Activated CD4-positive, alpha-beta T cell treated with anti-CD3 and anti-CD28 coated beads, Interleukin-2, amount 50 U/mL, for 48 hours (primary cell): ENCODE measurements at places on chromosomes 11 and 22.
A peak's percentile ranks its signal among the peaks of the same experiment; 100 is the strongest.

GRCh38 chr11:118211006-118211405, 13.8 kb downstream of the JAML start:
- DNase-seq, result no peak

DNA sequence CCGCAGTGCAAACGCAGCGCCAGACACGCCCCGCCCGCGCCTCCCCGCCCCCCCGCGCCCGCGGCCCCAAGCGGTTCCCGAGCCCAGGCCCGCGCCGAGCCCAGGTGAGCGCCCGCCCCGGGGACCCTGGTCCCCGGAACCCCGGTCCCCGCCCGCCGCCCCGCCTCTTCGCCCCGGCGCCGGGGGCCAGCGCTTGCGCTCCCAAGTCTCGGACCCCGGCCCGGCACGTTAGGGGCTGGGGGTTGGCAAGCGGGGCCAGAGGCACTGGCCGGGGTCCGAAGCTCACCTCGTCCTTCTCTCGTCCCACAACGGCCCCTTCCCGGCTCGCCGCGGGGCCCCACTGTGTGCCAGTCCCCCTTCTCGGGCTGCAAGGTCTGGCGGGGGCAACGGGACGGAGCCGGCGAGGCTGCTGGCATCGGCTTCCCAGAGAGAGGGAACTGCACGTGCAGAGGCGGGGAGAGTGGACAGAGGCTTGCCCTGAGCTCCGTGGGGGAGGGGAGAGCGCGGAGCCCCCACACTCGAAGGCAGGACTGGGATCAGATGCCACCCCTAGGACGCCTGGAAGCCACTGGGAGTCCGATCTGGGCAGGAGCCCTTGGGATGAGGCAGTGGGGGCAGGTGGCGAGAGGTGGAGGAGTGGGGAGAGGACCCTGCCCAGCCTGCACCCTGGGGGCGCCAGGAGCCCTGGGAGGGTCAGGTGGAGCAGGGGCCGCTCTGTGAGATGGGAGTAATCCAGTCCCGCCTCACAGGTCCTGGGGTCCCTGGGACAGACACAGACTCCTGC, 1.8 kb upstream of the AIFM3 start:
- DNase-seq, result no peak

- DNase-seq, result no peak
Measured at GRCh38 chr11:27718863-27719545, 18.7 kb upstream of the BDNF start.

- no peak for DNase-seq
Measured at GRCh38 chr11:6633422-6634408, 14.5 kb upstream of the TPP1 start.

GRCh38 chr11:114801773-114802172, 123.4 kb downstream of the NXPE2 start:
- no peak for DNase-seq

- DNase-seq, result no peak
Measured at GRCh38 chr11:35464308-35464707, 45.0 kb upstream of the SLC1A2 start.

- no peak for DNase-seq
Measured at GRCh38 chr11:96554236-96554820, 164.5 kb downstream of the JRKL start.

DNA sequence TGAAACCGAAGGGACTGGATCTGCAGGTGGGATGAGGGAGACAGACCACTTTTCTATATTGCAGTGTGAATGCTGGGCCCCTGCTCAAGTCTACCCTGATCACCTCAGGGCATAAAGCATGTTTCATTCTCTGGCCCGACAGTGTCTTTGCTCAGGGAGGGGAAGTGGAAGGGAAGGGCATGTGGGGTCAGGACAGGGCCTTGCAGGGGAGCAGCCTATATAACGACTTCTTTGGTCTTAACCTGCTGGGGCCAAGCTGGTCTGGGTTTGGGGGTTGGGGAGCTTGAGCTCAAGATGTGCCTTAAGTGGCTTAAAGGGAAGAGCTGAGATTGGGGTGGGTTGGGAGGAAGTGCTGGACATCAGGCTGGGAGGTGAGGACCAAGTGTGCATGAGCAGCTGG, 86.4 kb downstream of the GDPD4 start:
- DNase-seq, result no peak

DNA sequence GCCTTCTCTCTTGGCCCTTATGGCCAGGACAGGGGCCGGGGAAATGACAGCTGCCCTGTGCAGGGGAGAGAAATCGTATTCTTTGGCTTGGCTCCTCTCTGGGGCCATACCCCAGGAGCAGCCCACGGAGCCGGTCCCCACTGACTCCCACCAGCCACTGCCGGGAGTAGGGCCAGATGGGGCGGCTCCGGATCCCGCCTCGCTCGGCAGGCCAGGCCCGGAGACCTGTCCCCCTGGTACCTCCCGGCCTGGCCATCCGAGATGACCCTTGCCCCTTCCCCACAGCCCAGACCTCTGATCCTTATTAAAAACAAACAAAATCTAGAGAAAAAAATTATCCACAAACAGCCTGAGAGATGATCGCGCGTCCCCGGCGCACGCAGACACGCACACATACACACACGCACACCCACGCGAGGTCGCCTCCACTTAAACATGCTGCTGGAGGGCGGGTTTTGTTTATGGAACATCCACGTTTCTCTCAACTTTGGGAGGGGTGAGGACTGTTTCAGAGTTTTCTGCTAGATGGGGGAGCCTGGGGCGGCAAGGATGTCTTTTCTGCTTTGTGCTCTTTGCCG, 59.1 kb downstream of the IGLL1 start:
- no peak for DNase-seq

GRCh38 chr11:3132831-3133260, 32.3 kb downstream of the OSBPL5 start:
- DNase-seq, result no peak

DNA sequence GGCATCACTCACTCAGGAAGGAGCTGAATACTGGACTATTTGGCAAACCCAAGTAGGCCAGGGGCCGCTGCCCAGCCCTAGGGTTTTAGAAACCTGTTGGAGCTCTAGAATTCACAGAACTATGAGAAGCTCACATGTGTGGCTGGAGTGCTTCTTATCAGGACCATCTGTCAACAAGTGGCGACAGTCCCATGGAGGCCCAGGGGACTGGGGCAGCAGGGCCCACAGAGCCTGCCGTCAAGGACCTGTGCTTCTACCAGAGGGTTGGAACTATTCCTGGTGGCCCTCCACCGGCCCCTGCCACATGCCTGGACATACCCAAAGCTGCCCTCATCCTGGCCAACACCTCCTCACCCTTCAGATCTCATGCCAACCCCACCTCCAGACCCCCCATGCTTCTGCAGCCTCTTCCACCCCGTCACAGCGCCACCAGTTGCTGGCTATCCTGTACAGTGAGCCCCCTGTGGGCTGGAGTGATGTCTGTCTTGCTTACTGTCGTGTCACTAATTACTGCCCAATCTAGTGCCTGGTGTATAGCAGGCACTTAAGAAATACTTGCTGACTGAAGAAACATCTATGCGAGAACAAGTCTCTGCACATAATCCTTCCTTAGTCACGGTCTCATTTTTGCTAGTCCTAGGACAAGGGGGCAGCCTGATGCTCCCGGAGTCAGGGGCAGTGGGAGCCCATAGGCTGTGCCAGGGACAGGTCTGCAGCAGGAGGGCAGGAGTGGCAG, 27.2 kb upstream of the RASL10A start:
- no peak for DNase-seq

GRCh38 chr11:4606231-4607015, 1.6 kb downstream of the TRIM68 start:
- DNase-seq, result no peak

DNA sequence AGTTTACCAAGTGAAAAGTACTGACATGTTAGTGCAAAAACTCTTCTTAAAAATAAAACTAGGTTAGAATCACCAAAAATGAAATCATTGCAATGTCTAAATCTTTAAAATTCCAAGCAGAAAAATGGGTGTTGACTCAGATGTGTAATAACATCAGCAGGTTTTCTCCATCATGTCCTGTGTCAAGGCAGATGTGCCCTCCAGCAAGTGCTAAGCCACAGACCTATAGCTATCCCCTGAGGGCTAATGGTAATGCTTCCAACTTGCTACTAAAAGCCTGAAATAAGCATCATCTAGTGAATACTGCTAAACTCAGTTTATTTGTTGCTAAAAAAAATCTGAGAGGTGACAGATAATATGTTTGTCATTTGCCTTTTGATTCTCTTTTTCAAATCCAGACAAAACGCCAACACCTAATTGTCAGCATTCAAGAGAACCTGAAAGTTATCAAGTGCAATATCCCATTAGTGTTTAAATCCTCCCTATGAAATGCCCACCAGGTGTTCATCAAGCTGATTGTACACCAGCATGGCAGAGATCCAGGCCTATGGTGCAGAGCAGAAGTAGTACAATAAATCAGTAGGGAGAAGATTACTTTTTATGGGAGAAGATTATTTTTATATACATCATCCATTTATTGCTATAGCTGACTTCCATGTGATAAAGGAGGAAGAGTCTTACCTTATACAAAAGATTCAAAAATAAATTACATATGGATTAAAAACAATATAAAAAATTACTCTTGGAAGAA, 55.1 kb upstream of the SYT9 start:
- DNase-seq, result no peak

- no peak for DNase-seq
Measured at GRCh38 chr11:36602135-36602534, 4.1 kb upstream of the RAG2 start.

- DNase-seq, result no peak
Measured at GRCh38 chr22:30305906-30306626, 16.8 kb upstream of the CASTOR1 start.

DNA sequence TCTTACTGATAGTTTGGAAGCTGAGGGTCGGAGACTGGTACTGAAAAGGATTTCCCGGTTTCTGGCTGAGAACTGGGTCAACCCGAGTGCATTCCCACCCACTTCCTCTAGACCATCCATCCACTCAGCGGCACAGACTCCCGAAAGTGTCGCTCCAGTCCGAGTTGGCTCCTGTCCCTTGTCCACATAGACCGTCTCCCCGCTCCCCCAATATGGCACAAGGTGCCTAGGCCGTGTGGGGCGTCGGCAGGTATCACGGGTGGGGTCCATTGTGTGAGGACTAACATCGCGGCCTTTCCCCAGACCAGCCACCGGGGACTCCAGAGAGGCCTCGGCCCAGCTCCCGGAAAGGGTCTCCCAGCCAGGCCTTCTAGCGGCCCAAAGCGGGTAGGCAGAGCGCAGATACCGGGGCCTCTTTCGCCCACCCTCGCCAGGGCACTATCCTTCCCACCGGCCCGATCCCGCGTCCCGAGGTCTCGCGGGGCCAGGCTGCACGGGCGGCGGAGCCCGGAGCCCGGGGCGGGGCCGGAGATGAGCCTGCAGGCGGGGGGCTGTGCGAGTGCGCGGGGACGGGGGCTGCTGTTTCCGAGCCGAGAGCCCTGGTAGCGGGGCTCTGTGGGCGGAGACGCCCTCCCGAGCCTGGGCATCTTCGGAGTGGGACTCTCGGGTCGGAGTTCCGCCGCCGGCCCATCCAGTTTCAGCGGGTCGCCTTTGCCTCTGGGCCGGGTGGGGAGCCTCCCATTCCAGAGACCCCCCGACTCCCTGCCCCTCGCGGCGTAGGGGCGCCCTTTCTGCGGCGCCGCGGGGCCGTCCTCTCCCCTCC, 21.1 kb downstream of the SERPINH1 start:
- peak; percentile 69 for DNase-seq

DNA sequence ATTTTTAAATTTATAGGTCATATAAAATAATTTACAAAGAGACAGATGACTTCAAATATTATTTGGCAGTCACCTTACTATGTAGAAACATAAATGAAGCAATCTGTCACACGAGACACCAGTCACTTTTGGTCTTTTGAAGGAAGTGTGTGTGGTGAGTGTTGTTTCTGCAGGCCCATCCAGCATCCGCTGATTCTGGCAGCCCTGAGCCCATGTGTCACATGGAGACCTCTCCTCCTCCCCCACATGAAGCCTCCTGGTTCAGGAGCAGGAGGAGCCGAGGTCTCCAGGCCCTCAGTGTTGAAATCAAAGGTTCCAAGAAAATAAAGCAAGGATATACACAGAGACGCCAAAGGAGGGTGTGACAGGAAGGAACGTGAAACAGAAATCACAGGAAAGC, 60.1 kb downstream of the ARFGAP3 start:
- DNase-seq, result no peak

DNA sequence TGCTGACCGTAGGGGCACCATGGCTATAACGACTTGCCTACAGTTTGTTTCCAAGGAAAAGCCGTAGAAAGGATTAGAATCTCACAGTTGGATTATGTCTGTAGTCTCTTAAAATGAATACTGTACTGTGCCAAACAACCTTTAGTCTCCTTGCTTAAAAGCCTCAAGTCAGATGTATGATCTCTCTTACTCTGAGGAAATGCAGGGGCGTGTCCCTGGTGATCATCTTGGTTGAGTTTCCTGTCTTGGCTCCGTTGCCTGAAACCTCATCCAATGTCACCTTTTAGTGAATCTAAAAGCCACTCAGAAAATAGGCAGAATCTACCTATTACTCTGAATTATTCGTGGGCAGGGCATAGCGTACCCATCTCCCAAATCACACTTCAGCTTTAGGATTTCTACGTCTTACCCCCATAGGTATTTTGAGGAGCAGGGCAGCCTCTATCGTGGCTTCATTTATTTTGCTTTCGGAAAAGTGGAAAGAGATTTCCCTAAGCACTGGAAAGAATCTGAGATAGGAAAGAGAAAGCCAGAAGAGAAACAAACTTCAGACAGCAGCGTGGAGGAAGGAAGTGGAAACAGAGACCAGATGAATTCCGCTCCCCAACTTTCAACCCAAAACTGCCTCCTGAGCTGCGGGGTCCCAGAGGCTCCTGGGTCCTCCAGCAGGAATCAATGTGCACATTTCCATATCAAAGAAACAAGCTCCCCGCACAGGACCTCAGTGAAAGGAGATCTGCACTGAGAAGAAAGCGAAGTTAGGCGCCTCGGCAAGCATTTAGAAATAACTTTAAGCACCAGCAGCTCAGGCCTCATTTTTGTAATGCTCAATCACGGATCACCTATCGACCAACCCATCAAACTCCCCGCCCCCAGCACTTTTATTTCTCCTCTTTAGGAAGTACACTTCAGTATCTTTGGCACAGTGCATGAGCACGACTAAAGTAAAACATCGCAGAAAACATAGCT, 245.8 kb downstream of the ETS1 start:
- peak; percentile 58 for DNase-seq

GRCh38 chr11:102733232-102733875, 8.6 kb upstream of the MMP8 start:
- DNase-seq, result peak; percentile 68

GRCh38 chr22:31230871-31231621, 18.9 kb downstream of the LIMK2 start:
- peak; percentile 17 for DNase-seq

GRCh38 chr22:45263463-45264269, 21.1 kb upstream of the UPK3A start:
- no peak for DNase-seq

DNA sequence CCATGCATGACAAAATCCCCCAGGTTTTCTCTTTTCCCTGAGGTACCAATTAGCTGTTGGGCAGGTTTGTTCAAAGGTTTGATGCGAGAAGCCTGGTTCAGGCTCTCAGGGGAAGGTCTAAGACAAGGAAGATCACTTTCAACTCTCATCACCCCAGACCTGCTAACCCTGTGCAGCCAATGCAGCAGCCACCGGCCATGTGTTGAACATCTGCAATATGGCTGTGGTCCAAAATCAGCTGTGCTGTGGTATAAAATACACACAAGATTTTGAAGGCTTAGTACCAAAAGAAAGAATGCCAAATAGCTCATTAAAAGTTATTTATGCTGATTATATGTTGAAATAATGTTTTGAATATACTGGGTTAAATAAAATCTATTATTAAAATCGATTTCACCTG, 58.5 kb downstream of the SMCO4 start:
- no peak for DNase-seq
